T-helper 17 cell (primary cell): ENCODE measurements at places on chromosomes 6 and 20. TPM values are rescaled to one million over a fixed set of nuclear protein-coding genes. Genes with fewer than 3 reads are reported as not detected.

CNKSR3 gene
- not detected for total RNA-seq

BPIFB1 gene
- total RNA-seq, result not detected

- H3K4me1 ChIP-seq, result no peaks in the 10 kb centered on the region
- H3K36me3 ChIP-seq, result no peaks in the 10 kb centered on the region
- no peak for DNase-seq
- no peak overlapping the region for H3K27ac ChIP-seq
- no peaks in the 10 kb centered on the region for H3K27me3 ChIP-seq
- no peak overlapping the region for H3K4me3 ChIP-seq
These were observed 122.2 kb downstream of the AFG1L start for GRCh38 chr6:108417027-108417426.

BEND3 gene
- 1.7 TPM for total RNA-seq

- H3K27me3 ChIP-seq, result peaks cover 6% of the 10 kb centered on the region
- H3K27ac ChIP-seq, result no peak overlapping the region
- no peak for DNase-seq
- H3K4me3 ChIP-seq, result no peak overlapping the region
- H3K36me3 ChIP-seq, result no peaks in the 10 kb centered on the region
These were observed 215.0 kb downstream of the THBS2 start for GRCh38 chr6:169038691-169039090.

CTSZ gene
- total RNA-seq, result 30.1 TPM

GRCh38 chr6:157068691-157069324 lies 254.5 kb downstream of the TMEM242 start:
- no peak for DNase-seq
- H3K4me3 ChIP-seq, result peak overlapping the region; percentile 65
- H3K4me1 ChIP-seq, result peaks cover 36% of the 10 kb centered on the region
- peak overlapping the region; percentile 32 for H3K27ac ChIP-seq

DNA sequence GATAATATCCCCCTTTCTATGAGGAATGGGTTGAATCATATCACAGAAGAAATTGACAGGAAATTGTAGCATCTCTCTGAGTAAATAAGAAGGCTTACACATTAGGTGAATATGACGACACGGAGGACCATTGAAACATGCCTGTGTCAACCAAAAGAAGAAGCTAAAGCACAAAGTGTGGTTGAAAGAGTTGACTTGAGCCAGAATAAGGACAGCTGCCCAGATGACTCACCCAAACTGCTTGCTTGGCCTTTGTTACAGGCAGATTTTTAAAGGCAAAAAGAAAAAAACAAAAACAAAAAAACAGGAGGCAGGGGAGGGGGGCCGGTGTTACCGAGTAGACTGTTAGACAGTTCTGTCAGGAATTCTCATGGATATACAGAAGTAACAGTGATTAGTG lies 129.8 kb upstream of the EDN1 start:
- H3K27me3 ChIP-seq, result no peaks in the 10 kb centered on the region
- DNase-seq, result no peak
- peak overlapping the region; percentile 83 for H3K27ac ChIP-seq
- H3K4me1 ChIP-seq, result peaks cover 31% of the 10 kb centered on the region
- H3K4me3 ChIP-seq, result no peak overlapping the region

DNA sequence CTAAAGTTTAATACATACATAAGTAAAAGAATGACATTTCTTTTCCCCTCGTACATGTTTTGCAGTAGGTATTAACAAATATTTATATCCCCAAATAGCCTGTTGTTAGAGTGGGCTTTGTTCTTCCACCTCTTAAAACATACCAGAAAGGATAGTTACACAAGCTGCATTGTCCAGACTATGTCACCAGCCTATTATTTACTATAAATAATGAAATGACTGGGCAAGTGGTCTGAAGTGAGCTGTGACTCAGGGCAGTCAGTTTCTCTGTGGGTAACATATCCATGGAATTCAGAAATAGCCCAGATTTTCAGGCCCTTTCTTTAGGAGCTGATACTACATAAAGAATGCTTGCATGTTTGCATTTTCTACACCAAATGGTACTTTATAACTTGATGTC lies 60.1 kb downstream of the FUT9 start:
- no peaks in the 10 kb centered on the region for H3K36me3 ChIP-seq
- DNase-seq, result no peak
- no peaks in the 10 kb centered on the region for H3K4me1 ChIP-seq
- H3K27me3 ChIP-seq, result no peaks in the 10 kb centered on the region

SAMD10 gene
- total RNA-seq, result 20.2 TPM

DNA sequence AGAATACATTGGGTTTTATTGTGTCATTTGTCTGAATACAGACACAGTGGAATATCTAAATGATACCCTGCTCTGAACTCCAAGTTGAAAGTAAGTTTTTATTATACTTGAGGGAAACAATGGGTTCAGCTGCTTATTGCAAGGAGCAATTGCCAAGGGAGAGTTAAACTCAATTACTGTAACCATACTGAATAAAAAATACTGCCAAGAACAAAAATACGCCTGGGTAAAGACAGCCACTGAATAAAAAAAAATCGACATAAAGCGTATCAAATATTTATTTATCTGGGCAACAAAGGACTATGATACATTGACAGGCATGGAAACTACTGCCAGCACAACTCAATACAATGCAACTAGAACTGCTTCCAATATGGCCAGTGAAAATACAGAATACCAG lies 18.1 kb downstream of the TFAP2A start:
- H3K4me1 ChIP-seq, result no peaks in the 10 kb centered on the region
- DNase-seq, result no peak
- H3K27ac ChIP-seq, result no peak overlapping the region
- no peak overlapping the region for H3K4me3 ChIP-seq
- H3K36me3 ChIP-seq, result no peaks in the 10 kb centered on the region
- H3K27me3 ChIP-seq, result peaks cover 72% of the 10 kb centered on the region

- no peaks in the 10 kb centered on the region for H3K4me1 ChIP-seq
- H3K27me3 ChIP-seq, result no peaks in the 10 kb centered on the region
- no peak overlapping the region for H3K27ac ChIP-seq
- no peak for DNase-seq
- no peak overlapping the region for H3K4me3 ChIP-seq
- no peaks in the 10 kb centered on the region for H3K36me3 ChIP-seq
These were observed 31.6 kb downstream of the GSTA2 start for GRCh38 chr6:52731719-52732118.

GRCh38 chr20:49979030-49979832 lies 3.5 kb upstream of the SNAI1 start:
- H3K4me1 ChIP-seq, result peaks cover 17% of the 10 kb centered on the region
- H3K36me3 ChIP-seq, result no peaks in the 10 kb centered on the region
- no peak overlapping the region for H3K27ac ChIP-seq

DNA sequence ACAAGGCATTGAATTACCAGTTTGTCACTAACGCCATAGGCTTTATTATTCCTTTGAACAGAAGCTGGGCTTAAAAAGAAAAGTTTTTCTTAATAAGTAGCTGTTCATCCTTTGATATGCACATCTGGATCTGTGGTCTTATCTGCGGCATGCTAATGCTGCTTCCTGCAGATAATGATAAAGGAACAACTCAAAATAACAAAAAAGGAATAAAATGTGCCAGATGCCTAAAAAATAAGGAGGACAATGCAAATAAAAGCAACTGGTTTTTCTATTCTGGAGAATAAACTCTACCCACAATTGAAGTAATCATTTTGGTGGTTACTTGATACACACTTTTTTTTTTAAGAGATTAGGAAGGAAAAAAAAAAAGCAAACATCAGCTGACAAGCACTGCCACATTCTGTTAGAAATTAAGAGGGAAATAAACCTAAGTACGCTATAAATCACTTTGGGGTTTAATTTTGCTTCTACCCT lies 156.8 kb upstream of the SALL4 start:
- no peak overlapping the region for H3K27ac ChIP-seq
- no peak for DNase-seq
- H3K4me1 ChIP-seq, result peaks cover 3% of the 10 kb centered on the region
- H3K4me3 ChIP-seq, result no peak overlapping the region
- H3K27me3 ChIP-seq, result peaks cover 39% of the 10 kb centered on the region

GRCh38 chr6:14224359-14225103 lies 107.0 kb downstream of the CD83 start:
- peaks cover 3% of the 10 kb centered on the region for H3K36me3 ChIP-seq
- H3K27ac ChIP-seq, result no peak overlapping the region
- no peak for DNase-seq
- no peak overlapping the region for H3K4me3 ChIP-seq
- peaks cover 12% of the 10 kb centered on the region for H3K27me3 ChIP-seq
- no peaks in the 10 kb centered on the region for H3K4me1 ChIP-seq

DNA sequence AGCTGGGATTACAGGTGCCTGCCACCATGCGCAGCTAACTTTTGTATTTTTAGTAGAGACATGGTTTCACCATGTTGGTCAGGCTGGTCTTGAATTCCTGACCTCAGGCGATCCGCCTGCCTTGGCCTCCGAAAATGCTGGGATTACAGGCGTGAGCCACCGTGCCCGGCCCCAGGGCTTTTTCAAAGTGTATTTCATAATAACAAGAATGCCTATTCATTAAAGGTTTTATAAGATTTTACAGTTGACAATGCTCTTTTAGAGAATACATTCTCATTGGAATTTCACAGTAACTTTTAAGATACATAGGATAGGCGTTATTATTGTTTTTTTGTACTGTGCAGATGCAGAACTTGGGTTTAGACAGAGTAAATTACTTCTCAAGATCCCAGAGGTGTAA lies 52.6 kb upstream of the PTPRK start:
- no peak overlapping the region for H3K4me3 ChIP-seq
- DNase-seq, result no peak
- H3K27me3 ChIP-seq, result peaks cover 25% of the 10 kb centered on the region
- no peaks in the 10 kb centered on the region for H3K4me1 ChIP-seq
- no peak overlapping the region for H3K27ac ChIP-seq

SLC22A1 gene
- 0.45 TPM for total RNA-seq

- peaks cover 7% of the 10 kb centered on the region for H3K27me3 ChIP-seq
- H3K4me1 ChIP-seq, result no peaks in the 10 kb centered on the region
- DNase-seq, result no peak
These were observed 12.8 kb downstream of the RGS17 start for GRCh38 chr6:153117986-153118879.

CYB5R4 gene
- 27.0 TPM for total RNA-seq

- peaks cover 4% of the 10 kb centered on the region for H3K36me3 ChIP-seq
- peaks cover 5% of the 10 kb centered on the region for H3K4me1 ChIP-seq
- H3K27ac ChIP-seq, result peak overlapping the region; percentile 34
- no peak overlapping the region for H3K4me3 ChIP-seq
- peaks cover 78% of the 10 kb centered on the region for H3K27me3 ChIP-seq
These were observed 6.8 kb upstream of the EPB41L1 start for GRCh38 chr20:36147690-36148089.

GRCh38 chr6:144624246-144624645 lies 339.1 kb downstream of the UTRN start:
- H3K4me1 ChIP-seq, result peaks cover 43% of the 10 kb centered on the region
- no peak overlapping the region for H3K4me3 ChIP-seq
- H3K27ac ChIP-seq, result no peak overlapping the region

DNA sequence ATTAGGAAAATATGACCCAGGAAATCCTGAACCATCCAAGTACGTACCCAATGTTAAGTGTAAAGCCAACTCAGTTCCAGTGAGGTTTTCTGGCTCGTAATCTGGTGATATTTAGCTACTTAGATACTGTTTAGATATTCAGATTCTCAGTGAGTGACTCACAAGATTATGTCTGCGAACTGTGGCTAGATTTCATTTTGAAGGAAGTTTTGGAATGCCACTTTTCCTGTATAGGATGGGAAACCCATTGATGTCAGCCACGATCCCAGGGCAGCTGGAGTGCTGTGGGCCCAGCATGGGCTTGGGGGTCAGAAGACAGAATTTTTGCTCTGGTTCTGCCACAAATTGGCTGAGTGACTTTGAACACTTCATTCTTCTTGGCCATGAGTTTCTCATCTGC lies 76.3 kb downstream of the TMEM170B start:
- H3K27me3 ChIP-seq, result peaks cover 15% of the 10 kb centered on the region
- H3K4me1 ChIP-seq, result peaks cover 2% of the 10 kb centered on the region
- no peak overlapping the region for H3K27ac ChIP-seq
- no peaks in the 10 kb centered on the region for H3K36me3 ChIP-seq
- DNase-seq, result no peak

- peaks cover 11% of the 10 kb centered on the region for H3K4me1 ChIP-seq
- no peaks in the 10 kb centered on the region for H3K36me3 ChIP-seq
- H3K27ac ChIP-seq, result no peak overlapping the region
- peaks cover 5% of the 10 kb centered on the region for H3K27me3 ChIP-seq
- H3K4me3 ChIP-seq, result no peak overlapping the region
These were observed 51.9 kb upstream of the TPD52L1 start for GRCh38 chr6:125101631-125102030.

- no peaks in the 10 kb centered on the region for H3K27me3 ChIP-seq
- no peak overlapping the region for H3K4me3 ChIP-seq
- no peak overlapping the region for H3K27ac ChIP-seq
- H3K36me3 ChIP-seq, result peaks cover 5% of the 10 kb centered on the region
- DNase-seq, result no peak
These were observed 70.2 kb upstream of the BEND3 start for GRCh38 chr6:107185391-107185970.

DNA sequence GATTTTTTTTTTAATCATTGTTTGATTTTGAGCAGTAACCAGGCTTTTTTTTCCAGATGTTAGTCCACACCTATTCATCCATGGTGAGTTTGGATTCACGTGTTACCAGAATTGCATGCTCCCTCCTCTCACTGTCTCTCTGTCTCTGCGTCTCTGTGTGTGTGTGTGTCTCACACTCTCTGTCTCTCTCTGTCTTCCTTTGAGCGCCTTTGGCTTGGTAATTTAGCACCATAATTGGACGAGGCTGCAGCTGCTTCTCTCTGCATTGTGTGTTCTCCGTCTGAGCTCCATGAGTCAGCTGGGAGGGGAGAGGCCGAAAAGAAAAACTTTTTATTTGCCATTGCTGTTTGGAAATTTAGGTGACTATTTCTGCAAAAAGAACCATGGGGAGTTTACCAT lies 3.4 kb downstream of the TFAP2B start:
- no peak for DNase-seq
- no peak overlapping the region for H3K4me3 ChIP-seq
- peaks cover 88% of the 10 kb centered on the region for H3K27me3 ChIP-seq
- no peak overlapping the region for H3K27ac ChIP-seq
- H3K4me1 ChIP-seq, result peaks cover 13% of the 10 kb centered on the region

DZANK1 gene
- 2.5 TPM for total RNA-seq

DNA sequence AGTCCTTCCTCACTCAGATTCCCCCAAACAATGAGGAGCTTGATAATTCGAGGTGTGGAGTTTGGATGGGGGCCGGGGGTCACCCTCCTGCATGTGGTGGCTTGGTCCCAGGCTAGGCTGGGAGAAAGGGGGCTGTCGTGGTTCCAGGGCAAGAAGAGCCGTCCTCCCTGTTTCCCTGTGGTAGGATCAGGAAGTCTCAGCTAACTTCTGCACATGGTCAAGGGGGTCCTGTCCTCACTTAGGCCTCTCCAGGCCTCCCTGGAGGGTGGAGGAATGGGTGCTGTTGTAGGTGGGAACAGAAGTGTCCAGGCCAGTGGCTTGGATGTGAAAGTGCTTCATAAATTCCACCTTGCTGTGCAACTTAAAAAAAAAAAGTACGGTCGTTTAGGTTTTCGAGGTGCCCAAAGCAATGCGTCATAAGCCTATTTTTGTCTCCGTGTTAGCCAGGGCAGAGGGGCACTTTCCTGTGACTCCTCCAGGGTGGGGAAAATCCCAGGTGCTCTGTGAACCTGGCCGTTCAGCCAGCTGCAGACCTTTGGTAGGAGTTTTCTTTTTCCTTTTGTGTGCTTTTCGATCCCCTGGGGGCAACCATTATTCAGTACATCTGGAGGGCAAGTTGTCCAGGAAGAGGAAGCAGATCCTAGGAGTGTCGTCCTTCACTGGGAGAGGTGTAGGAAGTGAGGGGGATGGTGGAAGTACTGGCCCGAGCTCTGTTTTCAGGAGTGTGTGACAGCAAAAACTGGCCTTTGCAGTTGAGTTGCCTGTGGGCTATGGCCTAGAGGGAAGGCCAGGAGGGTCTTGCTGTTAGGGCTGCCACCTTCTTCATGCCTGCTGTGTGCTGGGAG lies 9.6 kb downstream of the IGF2R start:
- peak overlapping the region; percentile 98 for H3K27ac ChIP-seq
- H3K36me3 ChIP-seq, result no peaks in the 10 kb centered on the region
- H3K27me3 ChIP-seq, result no peaks in the 10 kb centered on the region
- H3K4me3 ChIP-seq, result peak overlapping the region; percentile 36
